ENCODE measurements at places on chromosomes 2 and 18. TPM values are rescaled to one million over a fixed set of nuclear protein-coding genes. Genes with fewer than 3 reads are reported as not detected.

The SRD5A2 gene
- not detected for total RNA-seq

The C2orf78 gene
- total RNA-seq = not detected

The SLC19A3 gene
- 0.08 TPM for total RNA-seq

The GLI2 gene
- 0.39 TPM for total RNA-seq

The MEP1B gene
- not detected for total RNA-seq

The RTP5 gene
- not detected for total RNA-seq

The PAIP2B gene
- total RNA-seq = 1.5 TPM

All from hair follicular keratinocyte (primary cell).